ENCODE measurements at places on chromosomes 12 and 14.

- no peak for DNase-seq
Observed at GRCh38 chr12:52515927-52516831, 4.0 kb downstream of the KRT5 start.

GRCh38 chr12:66603461-66603860 is 75.4 kb downstream of the GRIP1 start:
- no peak for DNase-seq

- DNase-seq: peak; percentile 89
Observed at GRCh38 chr12:116325336-116325664, 47.8 kb upstream of the MED13L start.

DNA sequence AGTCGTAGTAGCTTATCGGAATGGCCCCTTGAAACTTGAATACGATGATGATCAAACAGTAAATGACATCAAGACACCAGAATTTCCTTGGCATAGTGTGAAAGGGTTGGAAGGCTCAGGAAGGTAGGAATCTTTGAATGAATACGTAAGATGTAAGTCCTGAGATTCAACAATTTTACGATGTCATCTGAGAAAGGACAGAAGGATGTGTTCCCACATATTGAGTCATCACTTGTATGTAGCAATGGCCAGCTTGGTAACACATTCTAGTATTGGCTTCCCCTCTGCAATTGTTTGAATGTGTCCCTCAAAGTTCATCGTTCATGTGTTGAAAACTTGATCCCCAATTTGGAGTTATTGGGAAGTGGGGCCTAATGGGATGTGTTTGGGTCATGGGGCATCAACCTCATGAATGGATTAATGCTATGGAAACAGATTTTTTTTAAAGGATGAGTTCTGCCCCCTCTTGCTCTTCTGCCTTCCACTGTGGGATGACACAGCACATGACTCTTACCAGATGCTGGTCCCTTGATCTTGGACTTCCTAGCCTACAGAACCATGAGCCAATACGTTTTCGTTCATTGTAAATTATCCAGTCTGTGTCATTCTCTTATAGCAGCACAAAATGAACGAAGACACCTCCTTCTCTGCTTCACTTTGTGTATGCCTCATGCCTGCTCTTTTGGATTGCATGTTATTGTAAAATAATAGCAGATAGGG is 284.6 kb downstream of the BCAT1 start:
- DNase-seq: peak; percentile 21

DNA sequence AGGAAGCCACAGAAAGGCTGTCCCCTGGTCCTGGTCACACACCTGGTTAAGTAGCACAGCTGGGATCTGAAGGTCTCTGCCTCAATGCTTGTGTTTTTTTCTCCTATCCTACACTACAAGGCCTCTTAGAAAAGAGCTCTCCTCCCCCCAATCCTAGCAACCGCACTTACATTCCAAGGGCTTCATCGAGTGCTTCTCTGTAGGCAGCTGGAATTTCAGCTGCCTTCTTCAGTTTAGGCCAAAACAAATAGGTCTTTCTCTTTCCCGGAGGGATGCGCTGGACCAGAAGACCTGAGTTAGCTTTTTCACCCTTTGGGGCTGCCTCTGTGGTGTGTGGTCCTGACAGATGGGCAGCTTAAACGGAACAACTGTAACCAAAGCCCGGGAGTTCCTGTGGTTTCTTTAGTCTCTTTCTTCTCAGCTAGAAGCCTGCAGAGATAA is 109.7 kb downstream of the GPATCH2L start:
- DNase-seq: no peak

GRCh38 chr14:78512021-78512420 is 341.8 kb downstream of the NRXN3 start:
- DNase-seq: no peak

DNA sequence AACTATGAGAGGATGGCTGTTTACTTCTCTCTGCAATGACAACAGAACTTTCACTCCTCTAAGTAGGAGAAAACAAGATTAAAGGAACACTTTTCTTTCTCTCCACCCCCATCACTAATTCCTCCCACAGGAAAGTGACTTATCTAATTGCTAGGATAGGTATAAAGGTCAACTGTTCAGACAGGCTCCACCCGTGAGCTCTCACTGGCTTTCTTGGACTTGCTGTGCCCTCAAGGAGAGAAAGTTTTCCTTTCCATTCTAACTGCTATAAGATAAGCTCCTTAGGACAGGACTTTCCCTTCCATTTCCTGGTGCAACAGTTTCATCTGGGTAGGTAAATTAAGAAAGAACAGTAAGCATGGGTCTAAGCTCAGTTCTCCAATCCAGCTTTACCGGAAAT is 4.8 kb downstream of the SLC41A2 start:
- DNase-seq: no peak

DNA sequence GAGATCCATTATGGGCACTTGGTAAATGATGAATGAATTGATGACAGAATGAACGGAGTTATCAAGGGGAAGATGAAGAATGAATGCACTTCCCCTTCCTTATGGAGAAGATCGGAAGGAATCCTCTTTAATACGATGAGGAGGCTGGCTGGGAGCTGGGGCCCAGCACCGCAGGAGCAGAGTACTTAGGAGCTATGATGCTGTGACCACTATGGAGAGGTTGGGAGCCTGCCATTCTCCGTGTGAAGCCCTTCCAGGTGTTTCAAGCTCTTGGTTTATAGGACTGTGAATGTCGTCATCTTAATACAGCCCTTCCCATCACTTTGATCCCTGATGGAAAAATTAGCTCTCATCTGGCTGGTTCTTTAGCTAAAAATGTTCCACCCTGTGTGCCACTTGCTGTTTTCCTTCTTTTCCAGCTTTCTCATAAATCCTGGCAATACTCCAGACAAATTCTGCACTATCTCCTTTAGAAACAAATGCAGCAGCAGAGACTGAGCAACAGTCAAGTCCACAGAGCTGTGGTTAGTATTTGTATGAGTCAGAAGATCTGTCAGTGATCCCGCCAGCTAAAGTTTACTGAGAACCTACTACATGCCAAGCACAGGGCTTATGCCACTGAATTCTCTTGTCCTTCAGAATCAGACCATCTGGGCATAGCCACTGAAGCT is 263.1 kb upstream of the CRY1 start:
- peak; percentile 32 for DNase-seq

GRCh38 chr12:67331123-67331522 is 62.0 kb downstream of the CAND1 start:
- no peak for DNase-seq

- no peak for DNase-seq
Observed at GRCh38 chr12:130142736-130143135, 19.5 kb upstream of the FZD10 start.

GRCh38 chr12:128798571-128799341 is 25.0 kb downstream of the SLC15A4 start:
- no peak for DNase-seq

GRCh38 chr12:91702843-91703425 is 442.7 kb downstream of the BTG1 start:
- no peak for DNase-seq

- DNase-seq: no peak
Observed at GRCh38 chr14:56892959-56893358, 82.7 kb upstream of the OTX2 start.

- DNase-seq: no peak
Observed at GRCh38 chr12:4240161-4240783, 33.3 kb upstream of the CCND2 start.

- DNase-seq: no peak
Observed at GRCh38 chr12:82593901-82594396, 92.8 kb upstream of the TMTC2 start.

- DNase-seq: no peak
Observed at GRCh38 chr14:65606460-65606859, 193.9 kb downstream of the FUT8 start.

GRCh38 chr14:76146976-76147375 is 4.7 kb upstream of the GPATCH2L start:
- no peak for DNase-seq

GRCh38 chr12:23722655-23723054 is 226.8 kb downstream of the SOX5 start:
- no peak for DNase-seq

- no peak for DNase-seq
Observed at GRCh38 chr12:122899887-122900286, 4.0 kb upstream of the VPS37B start.

DNA sequence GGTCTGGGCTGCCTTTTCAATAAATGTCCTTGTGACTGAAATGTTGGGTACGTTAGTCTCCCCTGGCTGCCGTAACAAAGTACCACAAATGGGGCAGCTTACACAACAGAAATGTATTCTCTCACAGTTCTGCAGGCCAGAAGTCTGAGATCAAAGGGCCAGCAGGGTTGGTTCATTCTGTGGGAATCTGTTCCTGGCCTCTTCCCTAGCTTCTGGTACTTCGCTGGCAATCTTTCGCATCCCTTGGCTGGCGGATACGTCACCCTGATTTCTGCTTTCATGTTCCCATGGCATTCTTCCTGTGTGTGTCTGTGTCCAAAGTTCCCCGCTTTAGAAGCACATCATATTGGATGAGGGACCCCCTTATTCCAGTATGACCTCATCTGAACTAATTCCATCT is 95.8 kb upstream of the NCOR2 start:
- no peak for DNase-seq

DNA sequence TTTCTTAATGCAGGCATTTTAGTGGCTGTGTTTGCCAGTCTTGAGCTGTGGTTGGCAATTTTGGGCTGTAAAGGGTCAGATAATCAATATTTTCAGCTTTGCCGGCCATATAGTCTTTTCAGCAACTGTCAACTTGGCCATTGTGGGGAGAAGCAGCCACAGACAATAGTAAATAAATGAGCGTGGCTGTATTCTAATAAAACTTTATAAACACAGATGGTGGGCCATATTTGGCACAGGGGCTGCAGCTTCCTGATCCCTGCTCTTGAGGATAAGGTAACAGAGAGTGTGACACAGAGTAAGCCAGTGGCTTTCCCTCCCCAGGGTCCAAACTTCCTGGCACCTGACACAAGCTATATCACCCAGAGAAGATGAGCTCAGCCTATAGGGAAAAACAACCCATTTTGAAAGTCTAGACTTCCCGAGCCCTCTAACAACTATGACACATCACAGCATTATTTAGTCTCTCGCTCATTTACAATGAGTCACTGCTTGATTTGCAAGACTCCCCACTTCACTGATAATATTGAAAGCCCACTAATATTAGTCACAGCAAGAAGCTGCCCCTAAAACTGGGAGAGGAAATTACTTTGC is 163.1 kb upstream of the TMPO start:
- DNase-seq: no peak

- no peak for DNase-seq
Observed at GRCh38 chr12:118649765-118650585, 273.6 kb downstream of the SUDS3 start.

GRCh38 chr12:94769047-94769420 is 118.7 kb upstream of the TMCC3 start:
- DNase-seq: no peak

GRCh38 chr14:81221579-81222102 is 882 bp upstream of the GTF2A1 start:
- no peak for DNase-seq

- no peak for DNase-seq
Observed at GRCh38 chr12:120833849-120834248, 70.3 kb downstream of the SPPL3 start.

DNA sequence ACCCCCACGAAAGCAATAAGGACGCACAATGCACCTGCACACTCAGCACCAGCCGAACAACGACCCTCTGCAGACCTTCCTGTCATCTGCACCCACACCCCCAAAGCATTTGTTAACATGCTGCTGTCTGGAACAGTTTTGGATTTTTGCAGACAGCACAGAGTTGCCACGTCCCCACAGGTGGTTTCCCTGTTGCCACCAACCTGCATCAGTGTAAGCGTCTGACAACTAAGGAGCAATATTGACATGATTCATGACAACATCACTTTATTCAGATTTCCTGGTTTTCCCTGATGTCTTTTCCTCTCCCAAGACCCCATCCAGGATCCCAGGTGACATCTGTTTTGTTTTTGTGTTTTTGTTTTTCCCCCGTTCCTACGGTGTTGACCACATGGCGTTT is 150.7 kb upstream of the C14orf180 start:
- no peak for DNase-seq

DNA sequence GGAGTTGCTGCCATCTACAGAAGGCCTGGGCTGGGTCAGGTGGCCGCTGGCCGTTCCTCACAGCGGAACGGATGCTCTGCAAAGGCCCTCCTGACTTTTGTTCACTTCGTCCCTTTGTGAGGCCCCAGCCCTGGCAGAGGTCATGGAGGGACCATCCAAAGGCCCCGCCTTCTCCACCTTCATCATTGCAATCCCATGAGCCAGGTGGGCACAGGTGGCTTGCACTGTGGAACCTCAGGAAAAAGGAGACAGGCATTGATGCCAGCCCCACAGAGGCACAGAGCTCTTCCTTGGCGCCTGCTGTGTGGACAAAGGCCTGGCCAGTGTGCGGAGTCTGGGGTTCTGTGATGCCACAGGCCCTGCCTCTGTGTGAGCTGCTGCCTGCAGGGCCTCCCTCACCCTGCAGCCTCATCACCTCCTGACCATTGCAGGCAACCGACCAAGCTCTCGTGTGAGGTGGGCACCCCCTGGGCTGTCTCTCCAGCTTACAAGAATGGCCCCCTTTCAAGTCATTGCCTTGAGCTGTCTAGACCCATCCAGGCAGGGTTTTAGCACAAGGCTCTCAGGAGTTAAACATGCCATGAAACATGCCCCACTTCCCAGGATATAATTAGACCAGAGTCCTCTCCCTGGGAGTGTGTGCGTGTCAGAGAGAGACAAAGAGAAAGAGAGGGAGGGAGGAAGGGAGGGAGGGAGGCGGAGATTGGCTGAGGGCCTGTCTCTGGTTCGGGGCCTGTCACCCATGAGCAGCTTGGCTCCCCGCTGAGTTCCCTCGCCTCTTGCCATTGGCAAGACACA is 19.3 kb downstream of the NFKBIA start:
- DNase-seq: no peak

GRCh38 chr12:16475521-16475920 is 128.1 kb downstream of the MGST1 start:
- DNase-seq: no peak
